ENCODE measurements at places on chromosomes 12 and 14.

- no peak for DNase-seq
These were observed 1.3 kb upstream of the JDP2 start for GRCh38 chr14:75426332-75427125.

- DNase-seq, result no peak
These were observed 878.7 kb downstream of the DIO2 start for GRCh38 chr14:79332504-79333197.

DNA sequence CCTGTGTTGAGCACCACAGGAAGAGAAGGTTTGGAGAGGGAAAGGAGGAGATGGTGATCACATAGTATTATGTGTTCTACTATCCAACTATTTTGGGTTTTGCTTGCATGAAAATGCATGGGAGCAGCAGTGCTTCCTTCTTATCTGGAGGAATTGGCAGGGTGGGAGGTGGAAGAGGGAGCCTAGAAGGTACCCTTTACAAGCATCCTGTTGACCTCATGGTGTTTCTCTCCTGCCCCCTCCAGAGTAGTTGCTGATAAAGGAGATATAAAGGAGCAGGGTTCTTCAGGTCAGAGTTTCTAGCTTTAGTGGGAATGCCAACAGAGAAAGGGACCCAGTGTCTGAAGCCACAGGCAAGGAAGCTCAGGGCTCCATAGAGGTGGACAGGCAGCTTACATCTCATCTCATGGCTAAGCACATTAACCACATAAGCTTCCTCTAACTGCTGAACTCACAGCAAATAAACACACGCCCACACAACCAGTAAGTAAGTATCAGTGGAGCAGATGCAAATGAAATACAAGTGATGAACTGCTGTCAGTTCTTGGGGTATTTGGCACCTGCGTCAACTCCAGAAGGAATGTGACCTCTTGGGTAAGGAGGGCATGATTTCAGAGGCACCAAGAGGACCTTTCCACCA is 174.2 kb upstream of the SLC38A2 start:
- DNase-seq, result peak; percentile 20

DNA sequence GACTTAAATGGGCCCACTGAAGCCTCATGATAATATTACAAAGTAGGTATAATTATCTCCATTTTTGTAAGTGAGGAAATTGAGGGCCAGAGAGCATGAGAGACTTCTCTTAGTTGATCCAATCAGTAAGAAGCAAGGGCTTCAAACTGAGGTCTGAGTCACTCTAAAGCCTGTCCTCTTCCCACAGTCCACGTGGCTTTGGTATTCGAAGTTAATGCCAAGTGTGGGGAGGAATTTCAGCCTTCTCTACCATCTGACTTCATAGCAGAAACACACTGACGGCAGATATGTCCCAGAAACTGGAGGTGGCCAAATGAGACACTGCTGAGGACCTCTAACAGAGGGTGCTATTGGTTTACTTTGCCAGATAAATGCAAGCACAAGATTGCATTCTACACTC is 114.4 kb upstream of the OVCH1 start:
- DNase-seq, result no peak

GRCh38 chr12:85468356-85469157 is 188.5 kb downstream of the ALX1 start:
- DNase-seq, result peak; percentile 42

- no peak for DNase-seq
These were observed 244.2 kb downstream of the DPF3 start for GRCh38 chr14:72649603-72650227.

DNA sequence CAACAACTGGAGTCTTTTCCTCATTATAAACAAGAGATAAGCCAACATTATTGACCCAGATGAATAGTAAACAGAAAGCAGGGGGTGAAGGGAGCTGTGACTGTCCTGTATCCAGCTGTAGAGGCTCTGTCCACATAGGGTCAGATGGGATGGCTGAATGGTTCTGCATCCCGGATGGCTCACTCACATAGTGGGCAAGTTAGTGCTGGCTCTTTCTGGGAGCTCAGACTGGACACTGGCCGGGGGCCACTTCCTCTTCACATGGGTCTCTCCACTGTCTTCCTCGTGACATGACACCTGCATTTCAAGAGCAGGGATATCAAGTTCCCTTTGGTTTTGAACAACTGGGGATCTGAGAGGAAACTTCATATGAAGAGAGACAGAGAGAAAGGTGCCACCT is 969.6 kb upstream of the TMEM132C start:
- DNase-seq, result no peak

DNA sequence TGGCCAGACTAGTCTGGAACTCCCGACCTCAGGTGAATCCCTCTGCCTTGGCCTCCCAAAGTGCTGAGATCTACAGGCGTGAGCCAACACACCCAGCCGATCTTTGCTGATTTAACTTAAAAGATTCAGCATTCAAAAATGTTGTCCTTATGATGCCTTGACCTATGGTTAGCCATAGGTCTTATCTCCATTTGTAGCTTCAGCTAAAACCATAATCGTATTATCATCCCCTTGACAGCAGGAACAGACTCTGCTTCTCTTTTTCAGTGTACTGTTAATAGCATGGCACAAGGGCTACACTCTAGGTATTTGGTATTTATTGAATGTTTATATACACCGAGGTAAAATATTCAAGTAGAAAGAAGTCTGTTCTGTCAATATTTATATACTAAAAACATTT is 15.3 kb downstream of the CCDC62 start:
- DNase-seq, result no peak

GRCh38 chr12:46764005-46764404 is 61.8 kb downstream of the SLC38A4 start:
- DNase-seq, result no peak

DNA sequence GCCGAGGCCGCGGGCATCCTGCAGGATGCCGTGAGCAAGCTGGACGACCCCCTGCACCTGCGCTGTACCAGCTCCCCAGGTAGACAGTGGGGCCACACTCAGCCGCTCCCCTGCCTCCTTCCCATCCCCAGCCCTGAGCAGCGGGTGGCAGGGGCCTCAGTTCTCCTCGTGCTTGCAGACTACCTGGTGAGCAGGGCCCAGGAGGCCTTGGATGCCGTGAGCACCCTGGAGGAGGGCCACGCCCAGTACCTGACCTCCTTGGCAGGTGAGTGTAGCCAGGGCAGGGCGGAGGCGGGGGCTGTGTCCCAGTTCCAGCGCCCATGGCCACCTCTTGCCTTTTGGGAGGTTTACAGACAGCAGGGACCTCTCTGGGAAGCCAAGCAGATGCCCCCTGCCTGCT is 22.9 kb downstream of the HIP1R start:
- no peak for DNase-seq

Measured in activated CD4-positive, alpha-beta T cell treated with anti-CD3 and anti-CD28 coated beads, Interleukin-2, amount 10 ng/mL, durations not matched to agents 7 days and 5 days (primary cell).